ENCODE measurements at places on chromosomes 7 and 10. TPM values are rescaled to one million over a fixed set of nuclear protein-coding genes. Genes with fewer than 3 reads are reported as not detected.

Gene LIPJ
- 0.38 TPM for polyA plus RNA-seq

Gene HMX3
- polyA plus RNA-seq = not detected

Gene GPR37
- 2.0 TPM for polyA plus RNA-seq

Gene SPDYE2B
- 0.89 TPM for polyA plus RNA-seq

- DNase-seq = no peak
Observed at GRCh38 chr7:116776610-116777289, 85.6 kb upstream of the CAPZA2 start.

DNA sequence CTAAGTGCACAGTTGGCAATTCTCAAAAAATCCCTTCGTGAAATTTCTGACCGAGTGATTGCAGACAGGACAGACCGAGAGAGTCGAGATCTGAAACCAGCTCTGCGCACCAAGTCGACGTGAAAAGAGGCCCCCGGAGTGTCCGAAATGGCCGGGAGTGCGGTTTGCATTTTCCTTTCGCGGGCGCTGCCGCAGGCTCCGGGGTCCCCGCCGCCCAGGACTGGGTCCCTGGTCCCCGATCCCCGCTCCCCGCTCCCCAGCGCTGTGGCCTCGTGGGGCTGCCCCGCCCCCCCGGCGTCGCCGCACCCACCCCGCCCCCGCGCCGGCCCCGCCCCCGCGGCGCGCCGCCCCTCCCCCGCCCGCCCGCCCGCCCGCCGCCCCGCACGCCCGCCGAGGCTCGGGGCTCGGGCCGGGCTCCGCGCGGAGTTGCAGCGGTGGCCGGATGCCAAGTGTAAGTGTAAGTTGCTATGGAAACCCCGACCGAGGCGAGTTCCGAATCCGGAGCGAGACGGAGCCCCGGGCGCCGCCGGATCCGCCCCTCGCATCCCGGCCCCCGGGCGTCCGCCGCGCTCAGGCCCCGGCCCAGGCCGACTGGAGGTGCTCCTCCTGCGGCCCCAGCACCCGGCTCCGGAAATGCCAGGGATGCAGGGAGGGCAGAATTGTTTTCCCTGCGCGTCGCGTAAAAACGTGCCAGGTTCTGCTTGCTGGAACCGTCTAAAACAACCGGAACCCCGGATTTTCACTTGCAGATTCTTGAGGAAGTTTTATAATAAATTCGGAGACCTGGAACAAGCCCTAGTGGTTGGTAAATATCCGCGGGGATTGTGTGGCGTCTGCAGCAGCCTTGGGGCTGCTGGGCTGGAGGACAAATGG lies 4.6 kb downstream of the BMI1 start:
- DNase-seq = peak; percentile 79

DNA sequence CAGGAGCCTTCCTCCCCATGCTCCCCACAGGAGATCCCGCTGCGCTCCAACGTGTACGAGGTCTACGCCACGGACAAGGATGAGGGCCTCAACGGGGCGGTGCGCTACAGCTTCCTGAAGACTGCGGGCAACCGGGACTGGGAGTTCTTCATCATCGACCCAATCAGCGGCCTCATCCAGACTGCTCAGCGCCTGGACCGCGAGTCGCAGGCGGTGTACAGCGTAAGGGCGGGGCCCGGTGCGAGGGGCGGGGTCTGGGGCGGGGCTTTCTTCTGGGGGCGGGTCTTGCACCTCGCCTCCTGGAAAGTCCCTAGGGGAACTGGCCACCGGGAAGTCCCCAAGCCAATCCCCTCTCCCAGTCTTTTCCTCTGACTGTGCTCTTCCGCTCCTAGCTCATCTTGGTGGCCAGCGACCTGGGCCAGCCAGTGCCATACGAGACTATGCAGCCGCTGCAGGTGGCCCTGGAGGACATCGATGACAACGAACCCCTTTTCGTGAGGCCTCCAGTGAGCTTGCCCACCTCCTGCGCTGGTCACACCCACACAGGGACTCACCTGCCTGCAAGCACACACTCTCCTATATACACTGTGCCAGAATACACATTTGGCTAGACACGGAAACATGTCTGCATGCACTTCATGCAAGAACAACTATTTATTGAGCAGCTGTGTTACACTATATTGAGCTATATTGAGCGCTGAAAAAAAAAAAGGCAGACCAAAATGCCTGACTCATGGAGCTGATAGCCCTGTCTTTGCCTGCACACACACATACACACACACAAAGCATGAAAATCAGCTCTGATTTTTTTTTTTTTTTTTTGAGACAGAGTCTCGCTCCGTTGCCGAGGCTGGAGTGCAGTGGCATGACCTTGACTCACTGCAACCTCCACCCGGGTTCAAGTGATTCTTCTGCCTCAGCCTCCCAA lies 32.7 kb upstream of the VSIR start:
- DNase-seq = no peak

Measured in renal cortex interstitium (tissue), 15 donors.